ENCODE measurements at places on chromosomes 3 and 15.

DNA sequence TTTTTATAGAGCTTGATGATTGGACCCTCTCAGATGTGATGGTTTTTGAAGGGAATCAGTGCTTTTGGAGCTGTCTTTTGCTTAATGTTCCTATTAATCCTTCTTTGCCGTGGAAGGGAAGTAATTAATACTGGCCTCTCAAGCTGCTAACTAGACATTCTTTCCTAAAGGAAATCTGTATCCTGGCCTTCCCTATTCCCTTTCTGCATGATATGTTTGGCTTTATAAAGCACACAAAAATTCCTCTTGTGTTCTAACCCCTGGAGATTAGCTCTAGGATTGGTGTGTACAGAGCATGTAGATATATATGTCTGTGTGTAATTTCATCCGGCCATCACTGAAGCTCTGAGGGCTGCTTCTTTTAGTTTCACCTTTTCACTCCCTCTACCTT lies 6.9 kb downstream of the ATXN7 start:
- DNase-seq, result no peak

DNA sequence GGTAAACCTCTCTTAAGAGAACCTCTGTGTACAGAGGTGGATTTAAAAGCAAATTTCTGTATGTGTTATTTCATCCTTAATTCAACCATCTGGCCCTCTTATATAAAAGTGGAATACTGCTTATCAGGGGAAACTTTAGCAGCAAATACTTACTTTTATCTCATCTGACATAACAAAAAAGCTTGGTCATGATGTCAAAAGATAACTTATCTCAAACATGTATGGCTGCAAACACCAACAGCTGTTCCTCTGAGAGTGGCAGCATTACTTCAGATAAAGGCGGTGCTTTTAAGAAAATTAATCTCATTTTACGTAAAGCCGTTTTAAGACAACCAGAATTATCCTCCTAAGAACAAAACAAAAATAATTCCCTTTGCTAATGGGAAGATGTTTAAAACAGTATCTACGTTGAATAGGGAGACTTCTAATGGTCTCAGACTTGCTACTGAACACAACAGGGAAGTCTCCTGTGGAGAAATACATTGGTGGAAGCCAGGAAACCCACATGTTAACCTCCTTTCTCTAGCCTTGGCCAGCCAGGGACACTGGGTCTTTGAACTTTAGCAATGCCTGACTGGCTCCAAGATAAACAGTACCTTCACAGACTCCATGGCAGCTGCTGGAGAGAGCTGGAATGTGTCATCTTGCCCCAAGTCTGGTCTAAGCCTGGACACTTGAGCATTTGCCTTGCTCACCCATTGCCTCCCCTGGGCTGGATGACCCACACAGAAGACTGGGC lies 18.1 kb downstream of the ARRDC4 start:
- DNase-seq, result peak; percentile 5

DNA sequence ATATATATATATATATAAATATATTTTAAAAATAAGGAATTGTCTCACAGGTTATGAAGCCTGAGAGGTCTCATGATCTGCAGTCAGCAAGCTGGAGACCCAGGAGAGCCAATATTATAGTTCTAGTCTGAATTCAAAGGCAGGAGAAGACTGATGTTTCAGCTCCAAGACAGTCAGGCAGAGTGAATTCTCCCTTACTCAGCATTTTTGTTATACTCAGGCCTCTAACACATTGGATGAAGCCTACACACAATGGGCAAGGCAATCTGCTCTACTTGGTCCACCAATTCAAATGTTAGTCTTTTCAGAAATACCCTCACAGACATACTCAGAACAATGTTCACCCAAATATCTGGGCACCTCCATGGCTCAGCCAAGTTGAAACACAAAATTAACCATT lies 157.2 kb downstream of the GOLIM4 start:
- DNase-seq, result no peak

DNA sequence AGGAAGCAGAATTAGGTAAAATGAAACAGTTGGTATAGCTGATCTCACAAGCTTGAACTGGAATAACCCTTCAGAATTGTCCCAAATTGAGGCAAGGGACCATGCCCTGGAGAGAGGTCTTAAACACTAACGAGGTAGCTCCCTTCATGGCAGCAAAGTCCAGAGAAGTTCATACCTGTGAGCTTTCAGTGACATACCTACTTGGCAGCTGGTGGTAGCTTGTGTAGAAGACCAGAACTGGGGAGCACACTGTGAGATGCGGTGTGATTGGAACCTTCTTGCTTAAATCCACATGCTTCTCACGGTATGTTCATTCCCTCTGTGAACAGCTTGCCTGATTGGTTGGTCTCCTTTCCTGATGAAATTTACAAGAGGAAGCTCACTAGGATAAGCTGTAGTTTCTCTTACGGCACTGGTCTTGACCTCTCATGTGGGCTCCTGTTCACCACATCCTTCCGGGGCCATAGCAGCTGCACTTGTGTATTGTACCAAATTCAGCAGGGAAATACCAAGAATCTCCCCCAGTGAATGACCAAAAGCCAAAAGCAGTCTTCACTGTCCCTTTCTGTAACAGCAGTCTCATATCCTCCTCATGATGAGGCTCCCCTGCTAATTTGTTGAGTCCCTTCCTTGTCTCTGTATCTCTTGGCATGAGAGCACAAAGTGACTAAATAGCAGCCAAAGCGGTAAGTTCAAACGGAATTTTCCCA lies 483.7 kb upstream of the FRG2C start:
- DNase-seq, result no peak

DNA sequence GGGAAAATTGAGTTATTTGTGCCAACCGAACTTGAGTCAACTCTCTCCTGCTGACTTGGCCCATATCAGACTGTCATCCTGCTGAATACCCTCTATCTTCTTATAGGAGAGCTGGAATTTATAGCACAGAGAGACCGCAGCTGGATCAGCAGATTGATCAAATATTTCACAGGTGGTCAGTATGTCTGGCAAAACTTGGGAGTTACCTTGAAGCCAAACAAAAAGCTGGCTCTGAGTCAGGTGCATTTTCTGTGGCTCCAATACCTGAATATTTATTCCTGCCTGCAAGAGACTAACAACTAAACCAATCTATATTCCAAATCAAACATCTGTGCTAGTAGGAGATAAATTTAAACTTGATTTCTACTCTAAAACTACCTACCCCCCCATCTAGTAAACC lies 752.1 kb upstream of the ALCAM start:
- no peak for DNase-seq

- DNase-seq, result no peak
Measured at GRCh38 chr15:79481793-79482192, 49.7 kb downstream of the MINAR1 start.

- no peak for DNase-seq
Measured at GRCh38 chr3:38133557-38134405, 3.1 kb downstream of the ACAA1 start.

DNA sequence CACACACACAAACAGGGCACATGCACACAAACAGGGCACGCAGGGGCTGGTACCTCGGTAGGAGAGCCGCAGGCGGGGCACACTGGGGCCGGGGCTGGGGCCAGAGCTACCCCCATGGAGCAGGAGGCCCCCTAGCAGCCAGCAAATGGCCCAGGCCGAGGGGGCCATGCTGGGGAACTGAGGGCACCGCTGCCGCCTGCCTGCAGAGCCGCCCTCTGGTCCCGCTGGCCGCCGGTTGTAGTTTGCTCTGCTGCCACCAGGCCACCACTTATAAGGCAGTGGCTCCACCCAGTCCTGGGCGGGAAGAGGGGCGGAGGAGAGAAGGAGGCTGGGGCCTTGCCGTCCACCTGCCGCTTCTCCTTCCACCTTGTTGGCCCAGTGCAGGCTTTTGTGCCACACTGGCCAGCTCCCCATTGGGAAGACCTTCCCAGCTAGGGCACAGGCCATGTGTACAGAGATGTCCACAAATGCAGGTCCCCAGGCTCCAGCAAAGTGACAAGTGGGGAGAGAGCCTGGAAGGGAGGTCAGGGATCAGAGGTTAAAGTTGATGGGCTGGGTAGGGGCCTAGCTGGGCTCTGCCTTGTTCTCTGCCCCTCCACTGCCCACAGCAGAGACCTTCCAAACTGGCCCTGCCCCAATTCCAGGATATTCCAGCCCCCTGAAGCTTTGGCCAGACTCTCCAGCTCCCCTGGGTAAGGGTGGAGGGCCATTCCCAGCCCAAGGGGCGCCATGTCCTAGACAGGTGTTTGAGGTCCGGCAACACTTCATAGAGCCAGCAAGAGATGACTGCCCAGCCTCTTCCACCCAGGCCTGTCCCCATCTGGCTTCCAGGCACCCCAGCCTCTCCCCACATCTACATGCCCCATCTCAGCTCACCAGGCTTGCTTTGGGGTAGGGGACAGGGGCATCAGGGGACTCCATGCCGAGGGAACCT lies at the start of gene SEMA3G:
SEMA3G (minus strand) TSS at position 244 of the 934 bp plus-strand sequence; CDS start at position 168, 76 bp downstream.
- peak; percentile 73 for DNase-seq

- no peak for DNase-seq
Measured at GRCh38 chr3:133877221-133877620, 18.5 kb downstream of the RAB6B start.

- no peak for DNase-seq
Measured at GRCh38 chr3:114847564-114847963, 299.5 kb downstream of the ZBTB20 start.

GRCh38 chr3:156840826-156841689 lies 14.9 kb downstream of the LEKR1 start:
- no peak for DNase-seq

GRCh38 chr3:34260271-34261000 lies 462.0 kb downstream of the PDCD6IP start:
- peak; percentile 40 for DNase-seq

GRCh38 chr15:67571648-67572415 lies 29.3 kb downstream of the MAP2K5 start:
- DNase-seq, result peak; percentile 55

DNA sequence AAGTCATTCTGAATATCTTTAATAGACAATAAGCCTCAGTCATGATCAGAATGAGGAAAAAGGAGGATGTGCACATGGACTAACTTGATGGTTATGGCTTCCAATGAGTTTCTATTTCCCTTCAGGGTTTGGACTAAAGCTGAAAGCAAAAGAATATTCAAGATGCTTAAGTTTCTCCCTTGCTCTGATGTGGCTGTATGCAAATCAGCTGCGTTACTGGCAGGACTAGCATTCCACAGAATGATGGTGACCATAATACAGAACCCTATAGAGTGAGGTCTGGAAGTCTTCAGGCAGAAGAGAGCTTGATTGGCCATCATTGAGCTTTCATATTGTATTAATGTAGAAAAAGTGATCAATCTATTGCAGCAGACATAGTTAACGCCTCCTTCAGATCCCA lies 466.0 kb downstream of the NLGN1 start:
- no peak for DNase-seq

- DNase-seq, result no peak
Measured at GRCh38 chr15:92200891-92201290, 192.8 kb upstream of the ST8SIA2 start.

GRCh38 chr3:120446891-120447668 lies 3.7 kb downstream of the FSTL1 start:
- DNase-seq, result no peak

DNA sequence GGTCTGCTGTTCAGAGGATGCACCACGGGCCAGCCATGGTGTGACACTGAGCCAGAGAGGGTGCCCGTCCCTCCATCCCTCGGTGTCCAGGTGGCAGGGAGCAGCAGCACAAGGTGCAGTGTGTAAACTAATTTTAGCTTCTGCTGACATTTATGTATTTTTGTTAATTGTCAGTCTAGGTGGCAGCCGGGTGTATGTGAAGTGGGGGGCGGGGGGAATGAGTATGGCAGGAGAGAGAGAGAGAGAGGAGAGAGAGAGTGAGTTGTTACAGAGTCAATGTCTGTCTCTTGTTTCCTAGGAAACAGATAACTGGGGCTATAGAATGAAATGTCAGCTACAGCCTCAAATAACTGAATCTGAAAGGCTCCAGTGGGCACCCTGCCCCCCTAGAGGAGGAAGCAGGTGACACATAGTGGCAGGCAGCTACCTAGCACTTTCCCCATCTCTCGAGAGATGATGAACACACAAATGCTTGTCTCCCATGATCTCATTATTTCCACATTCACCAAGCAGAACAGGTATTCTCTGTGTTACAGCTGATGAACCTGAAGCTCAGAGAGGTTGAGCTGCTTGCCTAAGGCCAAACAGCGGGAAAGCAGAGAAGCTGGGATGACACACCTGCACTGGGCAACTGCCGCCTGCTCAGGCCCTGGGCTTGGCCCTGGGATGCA lies 24.7 kb downstream of the RASGRF1 start:
- no peak for DNase-seq

- no peak for DNase-seq
Measured at GRCh38 chr15:76208084-76208785, 103.0 kb downstream of the ETFA start.

- DNase-seq, result no peak
Measured at GRCh38 chr3:153171918-153172317, 9.9 kb downstream of the RAP2B start.

GRCh38 chr3:171688002-171688401 lies 122.3 kb downstream of the PLD1 start:
- DNase-seq, result no peak

- DNase-seq, result no peak
Measured at GRCh38 chr15:59825901-59826300, 136.8 kb upstream of the BNIP2 start.

DNA sequence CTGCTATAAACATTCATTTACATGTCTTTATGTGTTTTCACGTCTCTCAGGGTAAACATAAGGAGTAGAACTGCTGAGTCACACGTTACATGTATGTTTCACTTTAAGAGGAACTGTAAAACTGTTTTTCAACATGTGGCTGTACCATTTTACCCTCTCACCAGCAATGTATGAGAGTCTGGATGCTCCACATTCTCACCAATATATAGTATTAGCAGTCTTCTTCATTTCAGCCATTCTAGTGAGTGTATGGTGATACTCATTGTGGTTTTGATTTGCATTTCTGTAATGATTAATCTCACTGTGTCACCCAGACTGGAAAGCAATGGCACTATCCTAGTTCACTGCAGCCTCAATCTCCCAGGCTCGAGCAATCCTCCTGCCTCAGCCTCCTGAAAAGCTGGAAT lies 37.1 kb downstream of the PHC3 start:
- peak; percentile 26 for DNase-seq

DNA sequence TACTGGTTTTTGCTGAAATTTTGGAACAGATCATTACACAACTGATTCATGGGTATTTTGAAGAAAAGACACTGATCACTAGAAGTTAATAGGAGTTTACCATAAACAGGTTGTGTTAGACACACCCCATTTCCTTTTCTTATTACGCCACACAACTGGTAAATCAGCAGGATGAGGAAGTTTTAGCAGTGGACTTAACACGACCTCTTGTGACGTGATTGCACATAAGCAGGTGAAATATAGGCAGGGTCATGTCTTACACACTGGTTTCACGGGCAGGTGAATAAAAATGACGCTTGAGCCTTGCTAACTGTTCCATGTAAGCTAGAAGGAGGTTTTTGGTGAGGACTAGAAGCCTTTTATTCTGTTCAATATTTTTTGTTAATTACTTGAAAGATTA lies 27.1 kb upstream of the TPRG1 start:
- DNase-seq, result peak; percentile 15

Measured in mesenchymal stem cell (in vitro differentiated cells and primary cell).